HCT116 (cell line): ENCODE measurements at places on chromosomes 1 and 21. TPM values are rescaled to one million over a fixed set of nuclear protein-coding genes. Genes with fewer than 3 reads are reported as not detected.

Gene SLC26A9
- not detected for total RNA-seq

- no peaks in the 10 kb centered on the region for H3K36me3 ChIP-seq
- DNase-seq: peak; percentile 66
- H3K27me3 ChIP-seq: no peaks in the 10 kb centered on the region
- H3K4me1 ChIP-seq: peaks cover 9% of the 10 kb centered on the region; the same call in 1 of the 2 replicates
- no peak overlapping the region for H3K27ac ChIP-seq
Observed at GRCh38 chr21:39788383-39788782, 43.4 kb downstream of the IGSF5 start.

- H3K4me3 ChIP-seq: no peak overlapping the region
- no peak for DNase-seq
- no peaks in the 10 kb centered on the region for H3K36me3 ChIP-seq
- H3K27me3 ChIP-seq: no peaks in the 10 kb centered on the region
Observed at GRCh38 chr1:56432166-56432971, 147.0 kb downstream of the PLPP3 start.

DNA sequence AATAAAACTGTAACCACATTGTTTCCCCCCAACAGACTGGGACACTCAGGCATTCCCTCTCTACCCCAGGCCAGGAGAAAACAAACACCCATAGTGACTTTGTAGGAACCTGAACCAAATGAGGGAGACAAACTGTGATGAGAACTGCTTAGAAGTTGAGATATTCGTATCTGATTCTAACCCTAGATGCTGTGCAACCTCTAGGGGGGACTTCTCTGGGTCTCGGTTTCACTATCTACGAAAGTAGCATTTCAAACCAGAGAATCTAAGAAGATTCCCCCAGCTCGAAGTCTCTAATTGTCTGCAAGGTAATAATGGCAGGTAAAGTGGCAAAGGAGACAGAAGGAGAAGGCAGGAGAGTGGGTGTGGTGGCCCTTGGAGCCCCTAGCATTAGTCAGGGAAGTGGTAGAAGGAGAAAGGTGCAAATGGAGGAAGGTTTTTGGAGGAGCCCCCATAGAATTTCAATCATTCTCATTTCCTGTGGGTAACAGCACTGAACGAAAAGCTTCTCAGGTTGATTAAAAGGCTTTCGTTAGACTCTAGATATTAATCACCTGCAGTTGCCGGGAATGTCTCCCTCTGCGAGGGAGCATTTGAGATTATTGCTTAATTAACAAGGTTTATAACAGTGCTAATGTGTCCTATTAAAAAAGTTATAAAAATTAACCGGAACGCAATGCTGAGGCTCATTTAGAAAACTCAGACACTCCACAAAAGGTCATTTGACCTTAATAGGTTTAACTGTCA lies 46.4 kb downstream of the BEND5 start:
- H3K4me3 ChIP-seq: no peak overlapping the region
- H3K27ac ChIP-seq: no peak overlapping the region
- DNase-seq: no peak
- no peaks in the 10 kb centered on the region for H3K4me1 ChIP-seq
- no peaks in the 10 kb centered on the region for H3K36me3 ChIP-seq
- peaks cover 39% of the 10 kb centered on the region for H3K27me3 ChIP-seq

DNA sequence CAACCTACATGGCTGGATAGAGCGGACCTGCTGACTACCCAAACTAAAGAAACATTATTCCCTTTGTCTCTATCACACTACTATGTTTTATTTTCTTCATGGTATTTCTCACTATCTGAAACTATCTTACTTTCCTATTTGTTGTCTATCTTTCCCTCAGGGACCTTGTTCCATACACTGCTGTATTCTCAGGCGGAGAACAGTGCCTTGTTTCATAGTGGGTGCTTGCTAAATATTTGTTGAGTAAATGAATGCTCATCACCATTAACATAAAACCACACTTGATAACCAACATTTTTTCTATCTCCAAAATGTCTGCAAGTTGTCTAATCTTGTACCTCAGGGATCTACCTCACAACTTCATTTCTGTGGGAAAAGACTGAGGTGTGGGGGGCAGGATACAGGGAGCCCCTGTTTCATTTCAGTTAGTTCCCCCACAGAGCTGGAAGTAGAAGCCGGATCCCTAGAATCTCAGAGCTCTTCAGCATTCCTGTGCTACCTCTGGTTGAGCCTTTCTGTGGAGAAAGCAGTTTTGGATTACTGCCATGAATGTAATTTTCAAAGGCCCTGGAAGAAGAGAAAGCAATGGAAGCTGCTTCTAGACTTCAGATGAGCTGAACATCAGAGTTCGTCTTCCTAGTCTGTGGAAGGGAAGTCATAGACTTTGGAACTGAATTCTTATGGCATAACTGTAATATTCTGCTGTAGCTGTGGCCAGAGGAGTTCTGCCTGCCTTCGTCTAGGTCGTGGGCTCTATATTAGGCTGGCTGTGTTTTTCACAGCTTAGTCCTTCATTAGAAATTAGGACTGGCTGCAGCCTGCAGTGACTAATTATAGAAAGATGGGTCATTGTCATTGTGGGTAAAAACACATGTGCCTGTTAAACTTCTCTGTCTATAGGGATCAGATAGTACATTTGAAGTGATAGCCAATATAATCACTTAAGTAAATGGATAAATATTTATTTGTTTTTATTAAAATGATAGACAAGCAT lies 293.2 kb upstream of the SGIP1 start:
- no peak overlapping the region for H3K27ac ChIP-seq
- H3K27me3 ChIP-seq: no peaks in the 10 kb centered on the region
- H3K4me1 ChIP-seq: peaks cover 12% of the 10 kb centered on the region; the same call in 1 of the 2 replicates
- DNase-seq: no peak
- H3K4me3 ChIP-seq: no peak overlapping the region

Gene TRNP1
- total RNA-seq: 76.9 TPM

Gene DENND2C
- total RNA-seq: 3.6 TPM
